ENCODE measurements at places on chromosomes 11 and 22. TPM values are rescaled to one million over a fixed set of nuclear protein-coding genes. Genes with fewer than 3 reads are reported as not detected.

PYGM gene
- total RNA-seq: 18.4 TPM

- DNase-seq: no peak
These were observed 21.5 kb upstream of the TXNRD2 start for GRCh38 chr22:19962909-19963806.

GRCh38 chr11:110317516-110317932, 21.1 kb upstream of the RDX start:
- no peak for DNase-seq

- DNase-seq: no peak
These were observed 11.3 kb downstream of the TRIM66 start for GRCh38 chr11:8671193-8671612.

C22orf31 gene
- total RNA-seq: not detected

DNA sequence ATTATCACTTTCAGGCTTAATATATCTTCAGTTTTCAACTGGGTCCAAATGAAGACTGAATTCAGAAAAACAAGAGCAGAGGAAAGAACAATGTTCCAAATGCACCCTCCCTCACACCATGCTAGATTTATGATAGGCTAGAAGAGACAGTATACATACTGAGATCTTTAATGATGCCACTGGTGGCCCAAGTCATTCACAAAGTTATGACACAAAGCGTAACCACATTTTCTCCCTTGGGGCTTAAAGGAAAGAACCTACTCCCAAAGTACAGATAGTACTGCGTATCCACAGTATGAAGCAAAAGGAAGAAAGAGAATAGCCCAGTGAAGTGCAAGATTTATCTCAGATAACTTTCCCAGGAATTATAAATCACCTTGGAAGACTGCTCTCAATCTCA, 10.9 kb upstream of the SOX6 start:
- DNase-seq: no peak

DNA sequence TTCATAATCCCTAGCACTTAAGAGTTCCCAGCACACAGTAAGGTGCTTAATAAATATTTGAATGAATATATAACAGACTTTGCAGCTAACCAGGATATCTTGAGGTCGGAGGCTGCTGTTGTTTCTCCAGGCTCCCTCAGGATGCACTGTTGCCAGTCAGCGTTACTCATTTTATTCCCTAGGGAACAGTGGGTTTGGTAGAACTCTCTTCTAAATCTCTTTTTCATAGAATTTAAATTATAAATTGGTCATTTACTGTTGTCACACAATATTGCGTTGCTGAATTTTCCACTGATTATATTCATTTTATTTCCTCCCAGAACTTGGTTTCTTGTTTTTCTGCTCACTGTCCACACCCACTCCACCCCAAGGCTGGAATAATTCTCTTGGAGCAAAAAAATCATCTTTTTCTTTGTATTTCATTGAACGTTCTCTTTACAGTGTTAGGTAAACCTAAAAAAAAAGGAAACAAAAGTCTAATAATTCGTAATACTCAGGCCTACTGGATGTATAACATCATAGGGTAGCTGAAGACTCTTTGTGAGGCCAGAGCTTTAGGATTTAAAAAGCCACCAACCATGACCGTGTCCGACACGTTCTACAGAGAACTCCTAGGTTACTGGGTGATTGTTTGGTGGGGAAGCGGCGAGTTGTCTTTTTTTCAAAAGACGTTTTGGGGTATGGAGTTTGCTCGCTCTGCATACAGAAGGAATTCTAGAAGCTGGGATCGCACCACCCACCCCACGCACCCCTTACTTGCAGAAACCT, 766 bp upstream of the CAPRIN1 start:
- DNase-seq: no peak

Measured in naive thymus-derived CD8-positive, alpha-beta T cell (primary cell).